Heart left ventricle (tissue), 16 donors: ENCODE measurements at places on chromosomes 7 and 10. TPM values are rescaled to one million over a fixed set of nuclear protein-coding genes. Genes with fewer than 3 reads are reported as not detected.

SFRP4 gene
- polyA plus RNA-seq = 0.10 TPM

C7orf33 gene
- not detected for polyA plus RNA-seq

- DNase-seq = no peak
- no peaks in the 10 kb centered on the region for H3K27me3 ChIP-seq
- H3K27ac ChIP-seq = no peak overlapping the region
- H3K36me3 ChIP-seq = no peaks in the 10 kb centered on the region
Measured at GRCh38 chr10:94852438-94852837, 86.0 kb upstream of the CYP2C9 start.

DNA sequence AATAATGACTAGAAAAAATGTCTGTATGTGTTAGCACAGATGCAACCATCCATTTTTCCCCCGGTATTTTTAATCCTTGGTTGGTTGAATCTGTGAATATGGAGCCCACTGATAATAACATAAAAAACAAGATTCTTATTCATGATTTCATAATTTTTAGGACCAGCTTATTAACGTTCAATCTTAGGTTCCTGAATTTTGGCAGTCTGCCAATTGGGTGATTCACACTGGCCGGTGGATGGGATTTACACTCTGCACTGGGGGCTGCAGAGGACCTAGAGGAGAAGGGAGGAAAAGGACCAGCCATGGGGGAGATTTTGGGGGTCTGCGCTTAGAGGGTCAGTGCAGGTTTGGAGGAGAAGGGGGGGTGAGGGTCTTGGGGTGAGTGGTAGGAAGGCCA is 327.9 kb downstream of the ACTR3B start:
- peaks cover 2% of the 10 kb centered on the region for H3K27me3 ChIP-seq
- no peak overlapping the region for H3K4me3 ChIP-seq
- DNase-seq = no peak
- H3K36me3 ChIP-seq = no peaks in the 10 kb centered on the region
- H3K4me1 ChIP-seq = no peaks in the 10 kb centered on the region
- H3K27ac ChIP-seq = no peak overlapping the region

GRCh38 chr7:148921806-148922205 is 37.7 kb upstream of the EZH2 start:
- no peaks in the 10 kb centered on the region for H3K27me3 ChIP-seq
- H3K4me3 ChIP-seq = no peak overlapping the region
- DNase-seq = peak; percentile 67
- no peaks in the 10 kb centered on the region for H3K4me1 ChIP-seq

DNA sequence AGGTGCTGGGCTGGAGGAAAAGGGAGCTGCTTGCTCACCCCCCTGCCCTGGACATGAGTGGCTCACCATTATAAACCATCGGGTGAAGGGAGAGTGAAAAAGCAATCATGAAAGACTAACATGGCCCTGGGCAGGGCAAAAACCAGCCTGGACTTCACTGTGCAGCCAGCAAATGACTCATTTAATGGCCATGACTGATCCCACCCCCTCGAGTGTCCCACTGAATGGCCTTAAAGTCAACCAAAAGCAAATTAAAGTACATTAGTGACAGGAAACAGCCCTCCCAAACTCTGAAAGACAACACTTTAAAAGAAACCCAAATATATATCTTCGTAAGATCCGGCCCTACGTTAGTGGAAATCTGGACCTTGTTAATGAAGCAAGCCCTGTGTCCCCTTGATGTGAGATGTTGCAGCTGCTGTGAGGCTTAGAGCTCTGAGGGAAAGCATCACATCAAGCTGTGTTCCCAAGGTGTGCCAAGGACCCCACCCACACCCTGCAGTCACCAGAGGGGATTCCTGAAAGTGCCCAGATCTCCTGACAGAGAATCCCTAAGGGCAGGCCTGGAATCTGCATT is 31.2 kb downstream of the ADCYAP1R1 start:
- peaks cover 10% of the 10 kb centered on the region for H3K4me1 ChIP-seq
- H3K27me3 ChIP-seq = no peaks in the 10 kb centered on the region
- no peak for DNase-seq
- peak overlapping the region; percentile 40 for H3K27ac ChIP-seq
- no peak overlapping the region for H3K4me3 ChIP-seq

DNA sequence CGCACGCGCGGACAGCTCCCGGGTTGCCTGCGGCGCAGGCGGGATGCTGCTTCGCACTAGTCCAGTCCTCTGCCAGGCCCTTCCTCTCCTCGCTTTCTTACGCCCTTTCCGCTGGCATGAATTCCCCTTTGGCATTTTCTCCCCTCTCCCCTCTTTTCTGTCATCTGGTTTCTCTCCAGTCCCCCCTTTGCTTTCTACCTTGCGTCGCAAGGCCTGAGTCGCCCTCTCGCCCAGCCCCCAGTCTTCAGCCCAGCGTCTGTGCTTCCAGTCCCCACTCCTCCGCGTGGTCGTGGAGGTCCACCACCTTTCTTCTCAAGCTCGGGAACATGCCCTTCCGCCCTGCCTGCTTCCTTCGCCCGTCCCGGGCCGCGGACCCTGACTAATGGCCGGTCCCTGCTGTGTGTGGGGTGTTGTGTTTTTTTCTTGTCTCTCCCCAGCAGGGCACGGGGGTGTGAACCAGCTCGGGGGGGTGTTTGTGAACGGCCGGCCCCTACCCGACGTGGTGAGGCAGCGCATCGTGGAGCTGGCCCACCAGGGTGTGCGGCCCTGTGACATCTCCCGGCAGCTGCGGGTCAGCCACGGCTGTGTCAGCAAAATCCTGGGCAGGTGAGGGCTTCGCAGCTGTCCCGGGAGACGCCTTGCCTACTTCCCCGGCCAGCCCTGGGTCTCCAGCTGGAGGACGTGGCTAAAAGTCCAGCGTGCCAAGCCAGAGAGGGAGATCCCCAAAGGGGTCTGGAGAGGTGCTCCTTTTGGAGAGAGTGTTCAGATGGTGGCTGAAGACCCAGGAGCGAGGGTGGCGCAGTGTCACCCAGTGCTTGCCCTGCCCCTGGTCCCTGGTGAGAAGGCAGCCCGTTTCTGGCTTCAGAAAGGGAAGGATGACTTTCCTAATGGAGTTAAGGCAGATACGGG is 4.2 kb downstream of the PAX2 start:
- peaks cover 28% of the 10 kb centered on the region for H3K4me1 ChIP-seq
- H3K27me3 ChIP-seq = peaks cover 100% of the 10 kb centered on the region
- no peak overlapping the region for H3K4me3 ChIP-seq

GRCh38 chr10:110360857-110361474 is 56.2 kb upstream of the SMNDC1 start:
- no peaks in the 10 kb centered on the region for H3K36me3 ChIP-seq
- H3K27ac ChIP-seq = no peak overlapping the region
- no peak overlapping the region for H3K4me3 ChIP-seq
- no peak for DNase-seq
- H3K4me1 ChIP-seq = no peaks in the 10 kb centered on the region

GRCh38 chr10:36489611-36490228 is 635.7 kb upstream of the ANKRD30A start:
- no peaks in the 10 kb centered on the region for H3K27me3 ChIP-seq
- H3K4me3 ChIP-seq = no peak overlapping the region
- no peaks in the 10 kb centered on the region for H3K36me3 ChIP-seq
- peak; percentile 65 for DNase-seq

GRCh38 chr7:155741805-155742204 is 70.5 kb downstream of the SHH start:
- no peak overlapping the region for H3K27ac ChIP-seq
- no peak overlapping the region for H3K4me3 ChIP-seq
- H3K27me3 ChIP-seq = no peaks in the 10 kb centered on the region
- peaks cover 36% of the 10 kb centered on the region for H3K36me3 ChIP-seq
- peak; percentile 40 for DNase-seq

GRCh38 chr7:2024567-2024918 is 208.2 kb downstream of the MAD1L1 start:
- DNase-seq = no peak
- no peaks in the 10 kb centered on the region for H3K36me3 ChIP-seq
- no peaks in the 10 kb centered on the region for H3K4me1 ChIP-seq
- peak overlapping the region; percentile 70 for H3K27ac ChIP-seq
- H3K4me3 ChIP-seq = no peak overlapping the region

DNA sequence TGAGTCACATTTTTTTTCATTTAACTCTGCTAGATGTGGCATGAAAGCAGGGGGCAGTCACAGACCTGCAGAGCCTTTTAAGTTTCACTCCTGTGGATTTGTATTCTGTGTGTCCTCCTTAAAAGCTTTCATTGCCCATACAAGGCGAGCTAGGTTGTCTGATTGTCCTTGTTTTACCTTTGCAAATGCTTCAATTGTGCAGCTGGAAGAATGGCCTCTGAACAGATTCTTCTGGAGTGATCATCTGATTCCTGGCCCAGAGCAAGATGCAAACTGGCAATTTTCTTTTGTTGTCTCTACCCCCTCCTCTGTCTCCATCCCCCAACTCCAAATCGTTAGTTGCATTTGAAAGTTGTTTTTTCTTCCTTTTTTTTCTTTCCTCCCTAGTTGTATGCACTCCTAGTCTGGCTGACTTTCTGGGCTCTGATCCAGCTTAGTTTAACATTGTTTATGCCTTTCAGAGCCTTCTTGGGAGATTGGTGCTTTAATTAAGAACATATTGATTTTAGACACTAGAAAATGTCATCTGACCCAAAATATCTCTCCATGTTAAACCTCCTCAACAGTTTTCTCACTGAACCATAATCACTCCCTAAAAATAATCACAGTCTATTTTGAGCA is 150.2 kb downstream of the REEP3 start:
- H3K27ac ChIP-seq = peak overlapping the region; percentile 66
- peaks cover 45% of the 10 kb centered on the region for H3K4me1 ChIP-seq
- no peak overlapping the region for H3K4me3 ChIP-seq
- no peaks in the 10 kb centered on the region for H3K36me3 ChIP-seq
- no peak for DNase-seq
- H3K27me3 ChIP-seq = no peaks in the 10 kb centered on the region

DNA sequence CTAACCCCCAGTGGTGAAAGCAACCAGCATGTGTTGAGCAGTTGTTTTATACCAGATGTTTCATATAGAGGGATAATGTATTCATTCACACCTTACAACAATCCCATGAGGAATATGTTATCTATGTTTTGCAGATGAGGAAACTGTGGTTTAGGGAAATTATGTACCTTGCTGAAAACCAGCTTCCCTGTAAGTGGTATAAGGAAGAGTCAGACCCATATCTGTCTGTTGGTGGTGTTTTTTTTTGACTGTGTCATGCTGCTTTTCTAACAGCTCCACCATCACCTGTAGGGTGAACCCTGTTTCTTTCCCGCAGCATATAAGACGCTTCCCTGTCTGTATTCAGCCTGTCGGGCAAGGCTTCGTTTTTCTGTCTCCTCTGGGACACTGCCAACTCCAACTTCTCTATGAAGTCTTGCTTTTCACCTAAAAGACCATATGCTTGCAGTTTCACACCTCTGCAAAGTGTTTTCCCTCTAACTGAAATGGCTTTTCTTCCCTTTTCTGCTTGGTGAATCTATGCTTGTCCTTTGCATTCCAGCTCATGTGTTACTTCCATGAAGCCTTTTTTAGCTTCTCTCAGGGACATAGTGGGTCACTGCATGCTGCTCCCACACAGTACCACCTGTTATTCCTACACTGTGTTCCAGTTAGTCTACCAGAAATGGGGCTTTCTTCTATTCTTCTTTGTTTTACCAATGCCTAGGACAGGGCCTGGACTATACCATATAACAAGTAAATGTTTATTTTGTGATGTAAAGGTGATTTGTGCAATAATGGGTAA is 92.8 kb downstream of the ST7 start:
- H3K36me3 ChIP-seq = no peaks in the 10 kb centered on the region
- no peak for DNase-seq
- H3K4me3 ChIP-seq = no peak overlapping the region
- H3K27me3 ChIP-seq = no peaks in the 10 kb centered on the region
- H3K27ac ChIP-seq = no peak overlapping the region

DNA sequence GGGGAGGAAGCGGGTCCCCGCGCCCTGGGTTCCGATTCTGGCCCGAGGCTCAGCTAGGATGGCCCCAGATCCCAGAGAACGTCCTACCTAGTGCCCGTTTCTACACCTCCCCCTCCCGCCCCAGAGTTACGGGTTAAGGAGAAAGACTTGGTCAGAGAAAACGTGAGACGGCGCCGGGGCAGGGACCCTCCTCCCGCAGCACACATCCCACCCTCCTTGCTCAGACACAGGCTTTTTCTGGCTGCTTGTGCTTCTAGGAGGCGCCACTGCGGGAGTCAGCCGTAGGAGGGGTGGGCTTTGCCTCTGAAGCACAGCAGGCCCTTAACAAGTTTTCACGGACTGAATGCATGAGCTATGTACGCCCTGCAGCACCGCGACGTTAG is 104.9 kb upstream of the LEP start:
- no peaks in the 10 kb centered on the region for H3K36me3 ChIP-seq
- DNase-seq = no peak
- H3K4me3 ChIP-seq = peak overlapping the region; percentile 55
- no peak overlapping the region for H3K27ac ChIP-seq

DNA sequence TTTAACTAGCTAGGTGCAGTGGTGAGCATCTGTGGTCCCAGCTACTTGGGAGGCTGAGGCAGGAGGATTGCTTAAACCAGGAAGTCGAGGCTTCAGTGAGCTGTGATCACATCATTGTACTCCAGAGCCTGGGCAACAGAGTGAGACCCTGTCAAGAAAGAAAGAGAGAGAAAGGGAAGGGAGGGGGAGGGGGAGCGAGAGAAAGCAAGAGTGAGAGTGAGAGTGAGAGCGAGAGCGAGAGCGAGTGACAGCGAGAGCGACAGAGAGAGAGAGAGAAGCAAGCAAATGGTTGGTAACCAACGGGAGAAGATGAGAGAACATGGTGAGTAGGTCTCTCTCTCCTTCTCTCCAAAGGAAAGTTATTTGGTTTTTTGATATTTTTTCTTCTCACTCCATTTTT is 69.8 kb upstream of the DGKI start:
- no peaks in the 10 kb centered on the region for H3K4me1 ChIP-seq
- peaks cover 47% of the 10 kb centered on the region for H3K36me3 ChIP-seq

DNA sequence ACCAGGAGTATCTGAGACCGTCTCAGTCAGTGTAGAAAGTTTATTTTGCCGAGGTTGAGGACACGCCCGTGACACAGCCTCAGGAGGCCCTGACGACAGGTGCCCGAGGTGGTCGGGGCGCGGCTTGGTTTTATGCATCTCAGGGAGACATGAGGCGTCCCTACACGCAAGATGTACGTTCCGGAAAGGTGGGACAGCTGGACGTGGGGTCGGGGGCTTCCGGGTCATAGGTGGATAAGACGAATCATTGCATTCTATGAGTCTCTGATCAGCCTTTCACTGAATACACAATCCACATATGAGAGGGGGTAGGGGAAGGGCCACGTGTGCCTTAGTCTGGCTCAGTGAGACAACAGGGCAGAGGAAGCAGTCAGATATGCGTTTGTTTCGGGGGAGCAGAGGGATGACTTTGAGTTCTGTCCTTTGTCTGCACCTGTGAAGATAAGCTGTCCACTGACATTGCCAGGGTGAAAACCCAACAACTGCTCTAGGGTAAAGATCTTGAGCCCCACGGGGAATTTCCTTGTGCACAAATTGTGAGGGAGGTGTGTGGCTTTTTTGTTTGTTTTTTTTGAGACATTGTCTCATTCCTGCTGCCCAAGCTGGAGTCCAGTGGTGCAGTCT is 66.2 kb downstream of the DNAJB6 start:
- no peaks in the 10 kb centered on the region for H3K27me3 ChIP-seq
- no peak overlapping the region for H3K27ac ChIP-seq
- DNase-seq = no peak
- H3K36me3 ChIP-seq = peaks cover 49% of the 10 kb centered on the region

GRCh38 chr10:120971671-120972070 is 120.5 kb downstream of the WDR11 start:
- H3K27ac ChIP-seq = no peak overlapping the region
- H3K4me3 ChIP-seq = no peak overlapping the region
- peaks cover 52% of the 10 kb centered on the region for H3K27me3 ChIP-seq
- H3K36me3 ChIP-seq = no peaks in the 10 kb centered on the region
